Fibroblast of upper back skin (primary cell): ENCODE measurements at places on chromosomes 5 and 9.

DNA sequence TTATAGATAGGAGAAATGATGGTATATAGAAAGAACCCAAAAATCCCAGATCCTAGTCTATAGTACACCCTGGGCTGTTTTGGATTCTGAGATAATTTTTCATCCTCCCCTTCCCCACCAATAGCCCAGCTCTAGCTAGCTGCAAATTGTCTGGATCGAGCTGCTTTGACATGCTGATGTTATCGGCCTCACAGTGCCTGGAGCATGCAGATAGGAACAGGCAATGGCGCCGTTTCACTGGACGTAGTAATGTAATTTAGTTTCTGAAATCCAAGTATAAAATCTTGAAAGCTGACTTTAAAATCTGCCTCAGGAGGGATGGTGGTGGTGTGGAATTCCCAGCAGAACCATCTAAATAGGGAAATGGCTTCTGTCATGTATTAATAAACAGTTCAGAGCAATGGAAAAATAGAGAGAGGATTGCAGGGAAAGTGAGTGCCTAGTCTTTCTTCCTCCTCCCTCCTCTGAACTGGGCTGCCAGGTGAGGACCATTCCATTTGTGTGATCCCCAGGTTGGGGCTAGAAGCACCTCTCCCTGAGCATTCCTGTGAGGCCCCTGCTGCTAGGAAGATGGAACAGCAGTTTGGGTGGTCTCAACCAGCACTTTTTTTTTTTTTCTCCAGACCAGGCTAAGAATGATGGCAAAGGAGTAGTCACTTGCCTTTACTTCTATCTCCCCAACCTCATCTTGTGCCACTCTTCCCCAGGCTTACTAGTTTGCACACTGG is 31.9 kb downstream of the FAM219A start:
- no peak for DNase-seq

- DNase-seq, result no peak
Measured at GRCh38 chr5:152933056-152933455, 528.0 kb upstream of the NMUR2 start.

DNA sequence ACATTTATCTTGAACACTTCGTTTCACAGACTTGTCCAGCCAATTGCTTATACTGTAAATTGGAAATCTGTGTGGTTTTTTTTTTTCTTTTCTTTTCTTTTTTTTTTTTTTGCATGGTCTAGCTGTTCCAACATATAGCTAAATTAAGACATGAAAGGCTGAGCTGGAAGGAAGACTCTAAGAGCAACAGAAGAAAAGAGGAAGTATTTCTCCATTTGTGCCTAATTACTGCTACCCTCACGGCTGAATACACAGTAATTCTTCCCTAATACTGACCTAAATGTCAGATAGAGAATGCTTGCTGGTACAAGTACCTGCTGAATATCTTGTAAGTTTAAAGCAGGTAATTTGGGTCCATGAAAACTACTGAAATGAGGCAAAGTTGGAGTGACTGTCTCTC is 11.0 kb upstream of the HAPLN1 start:
- DNase-seq, result no peak

- DNase-seq, result no peak
Measured at GRCh38 chr9:36932198-36932597, 101.9 kb downstream of the PAX5 start.
